ENCODE measurements at places on chromosomes 3 and 15.

DNA sequence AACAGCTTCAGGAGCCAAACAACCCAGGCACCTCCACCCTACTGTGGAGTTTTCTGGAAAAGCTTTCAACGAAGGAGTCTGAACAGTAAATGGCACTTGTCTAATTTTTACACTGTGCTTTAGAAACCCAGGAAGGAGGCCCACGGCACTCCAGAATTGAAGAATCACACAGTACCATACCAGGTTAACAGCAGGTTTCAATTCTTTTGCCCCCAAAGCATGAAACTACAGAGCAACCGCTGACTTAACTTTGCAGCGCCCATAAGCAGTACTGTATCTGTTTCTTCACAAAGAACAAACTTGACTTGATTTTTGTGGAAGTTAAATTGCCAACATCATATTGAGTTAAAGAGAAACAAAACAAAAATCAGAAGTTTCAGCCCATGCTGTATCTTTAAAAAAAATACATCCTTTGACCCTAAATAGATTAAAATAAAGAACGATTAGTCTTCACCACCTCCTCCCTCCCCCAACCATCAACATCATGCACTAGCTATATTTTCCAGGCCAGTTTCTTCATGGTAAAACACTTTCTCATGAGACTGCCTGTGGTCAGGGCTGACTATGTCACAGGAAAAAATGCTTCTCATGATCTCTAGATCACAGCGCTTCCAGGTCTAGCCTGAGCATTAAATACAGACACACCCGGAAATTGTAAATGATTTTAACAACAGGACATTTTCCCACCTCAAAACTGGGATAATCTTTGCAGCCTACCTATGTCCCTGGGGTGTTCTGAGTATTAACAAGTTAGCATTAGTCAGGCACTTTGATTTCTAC is 456.3 kb downstream of the FOXP1 start:
- no peaks in the 10 kb centered on the region for H3K36me3 ChIP-seq
- no peaks in the 10 kb centered on the region for H3K4me1 ChIP-seq
- peak overlapping the region; percentile 87 for H3K27ac ChIP-seq
- no peak for DNase-seq

DNA sequence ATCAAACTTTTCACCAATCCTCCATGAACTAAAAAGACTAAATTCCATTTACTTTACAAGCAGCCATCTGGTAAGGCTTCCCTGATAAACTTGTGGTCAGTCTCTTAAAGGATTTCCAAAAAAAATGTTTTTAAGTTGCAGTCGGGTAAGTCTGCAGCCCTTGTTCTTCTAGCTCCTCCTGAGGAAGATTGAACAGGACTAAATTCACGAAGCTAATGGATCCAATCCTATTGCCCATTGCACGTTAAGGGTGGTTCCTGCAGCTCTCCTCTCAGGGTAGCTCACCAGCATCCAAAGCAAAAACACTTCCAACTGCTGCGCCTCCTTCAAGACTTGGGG is 2.8 kb downstream of the HES1 start:
- H3K36me3 ChIP-seq: no peaks in the 10 kb centered on the region
- H3K4me1 ChIP-seq: peaks cover 77% of the 10 kb centered on the region

- no peak for DNase-seq
- no peaks in the 10 kb centered on the region for H3K4me1 ChIP-seq
- no peak overlapping the region for H3K4me3 ChIP-seq
- H3K27me3 ChIP-seq: no peaks in the 10 kb centered on the region
- H3K27ac ChIP-seq: no peak overlapping the region
- no peaks in the 10 kb centered on the region for H3K36me3 ChIP-seq
Measured at GRCh38 chr15:75814794-75815193, 28.5 kb upstream of the UBE2Q2 start.

- no peaks in the 10 kb centered on the region for H3K36me3 ChIP-seq
- no peak overlapping the region for H3K27ac ChIP-seq
- H3K4me3 ChIP-seq: no peak overlapping the region
- DNase-seq: no peak
Measured at GRCh38 chr3:128185630-128186447, 32.6 kb downstream of the EEFSEC start.

DNA sequence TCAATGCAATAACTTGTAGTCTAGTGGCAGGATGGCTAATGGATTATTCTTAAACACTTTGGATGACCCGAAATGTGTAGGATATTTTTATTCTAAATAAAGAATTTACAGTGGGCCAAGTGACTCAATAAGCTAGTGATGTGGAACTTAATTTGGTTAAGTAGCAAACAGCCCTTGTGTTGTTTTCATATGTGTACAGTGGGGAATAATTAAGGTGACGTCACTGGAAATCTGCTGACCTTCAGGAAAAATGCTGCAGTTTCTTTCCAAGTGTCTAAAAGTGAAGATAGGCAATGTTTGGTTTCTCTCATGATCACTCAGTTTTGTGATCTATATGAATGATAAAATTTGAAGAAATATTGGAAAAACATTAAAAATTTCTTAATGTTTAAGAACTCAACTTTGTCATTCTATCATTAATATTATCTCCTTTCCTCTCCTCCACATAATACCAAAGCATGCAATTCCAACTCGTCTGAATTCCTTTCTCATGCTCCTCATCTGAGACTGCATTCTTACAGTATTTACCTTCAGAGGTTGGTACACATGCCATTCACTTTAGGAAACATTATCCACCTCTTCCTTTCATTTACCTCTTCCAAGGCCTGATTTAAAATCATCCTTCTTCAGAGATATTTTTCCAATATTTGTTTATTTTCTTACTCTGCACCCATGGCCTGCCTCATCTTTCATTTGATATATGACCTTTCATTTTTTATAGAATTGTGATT is 414.6 kb upstream of the ARPP21 start:
- no peak overlapping the region for H3K27ac ChIP-seq
- no peak for DNase-seq
- no peaks in the 10 kb centered on the region for H3K4me1 ChIP-seq
- H3K4me3 ChIP-seq: no peak overlapping the region
- no peaks in the 10 kb centered on the region for H3K36me3 ChIP-seq

- no peaks in the 10 kb centered on the region for H3K27me3 ChIP-seq
- no peak overlapping the region for H3K27ac ChIP-seq
Measured at GRCh38 chr15:65847989-65848388, 21.3 kb upstream of the RAB11A start.

DNA sequence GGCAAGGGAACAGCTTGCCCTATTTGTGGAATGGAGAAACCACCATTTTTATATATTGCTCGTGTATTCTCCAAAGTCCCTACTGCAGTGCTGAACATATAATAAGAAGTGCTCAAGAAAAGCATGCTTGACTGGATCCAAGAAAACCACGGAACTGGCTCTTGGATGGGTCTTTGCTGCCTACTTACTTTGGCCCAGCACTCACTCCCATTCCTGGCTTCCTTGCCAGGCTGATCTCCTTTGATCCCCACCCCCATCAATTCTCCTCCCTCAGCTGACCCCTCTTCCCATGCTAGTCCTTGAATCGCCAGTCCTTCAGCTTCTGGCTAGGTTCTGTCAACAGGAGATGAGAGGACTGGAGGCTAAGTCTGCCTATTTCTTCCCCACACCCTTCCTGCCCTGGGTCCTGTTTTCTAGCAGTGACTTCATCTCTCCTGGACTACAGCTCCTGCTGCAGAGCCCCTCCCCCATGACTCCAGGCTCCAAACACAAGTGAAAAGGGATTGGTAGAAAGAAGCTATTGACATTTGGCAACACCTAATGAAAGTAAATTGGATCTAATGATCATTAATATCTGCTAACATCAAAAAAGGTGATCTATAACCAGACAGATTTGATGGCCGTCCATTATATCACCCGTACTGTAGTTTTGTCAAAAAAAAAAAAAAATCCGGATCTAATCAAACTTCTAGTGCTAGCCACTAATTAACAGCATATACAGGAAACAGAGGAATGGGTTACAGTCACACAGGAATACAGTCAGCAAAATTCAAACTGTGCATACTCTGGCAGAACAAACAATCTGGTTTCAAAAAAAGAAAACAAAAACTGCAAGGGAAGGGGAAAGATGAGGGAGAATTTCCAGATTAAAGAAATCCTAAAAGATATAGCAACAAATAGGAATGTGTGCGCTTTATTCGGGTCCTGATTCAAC is 7.8 kb downstream of the FAM240A start:
- H3K4me3 ChIP-seq: no peak overlapping the region
- H3K4me1 ChIP-seq: no peaks in the 10 kb centered on the region
- H3K27me3 ChIP-seq: no peaks in the 10 kb centered on the region
- no peak overlapping the region for H3K27ac ChIP-seq
- no peaks in the 10 kb centered on the region for H3K36me3 ChIP-seq

DNA sequence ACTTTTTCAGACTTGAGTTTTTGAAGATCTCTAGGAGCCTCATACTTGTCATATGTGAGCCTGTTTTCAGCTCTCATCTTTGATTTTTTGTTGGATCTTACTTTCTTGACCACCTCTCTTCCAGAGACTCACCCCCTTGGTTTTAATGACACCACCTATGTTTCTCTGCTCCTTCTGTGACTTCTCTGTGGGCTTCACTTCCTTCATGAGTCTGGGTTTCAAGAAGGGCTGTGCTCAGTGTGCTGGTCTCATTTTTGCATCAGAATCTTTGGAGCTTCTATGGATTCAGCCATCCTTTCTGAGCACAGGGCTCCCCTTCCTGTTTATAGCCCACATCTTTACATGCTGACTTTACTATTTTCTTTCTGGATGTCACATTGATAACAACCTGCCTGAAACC is 17.7 kb downstream of the PPM1L start:
- no peak overlapping the region for H3K4me3 ChIP-seq
- H3K27me3 ChIP-seq: no peaks in the 10 kb centered on the region
- no peak for DNase-seq
- H3K27ac ChIP-seq: no peak overlapping the region
- H3K36me3 ChIP-seq: no peaks in the 10 kb centered on the region

DNA sequence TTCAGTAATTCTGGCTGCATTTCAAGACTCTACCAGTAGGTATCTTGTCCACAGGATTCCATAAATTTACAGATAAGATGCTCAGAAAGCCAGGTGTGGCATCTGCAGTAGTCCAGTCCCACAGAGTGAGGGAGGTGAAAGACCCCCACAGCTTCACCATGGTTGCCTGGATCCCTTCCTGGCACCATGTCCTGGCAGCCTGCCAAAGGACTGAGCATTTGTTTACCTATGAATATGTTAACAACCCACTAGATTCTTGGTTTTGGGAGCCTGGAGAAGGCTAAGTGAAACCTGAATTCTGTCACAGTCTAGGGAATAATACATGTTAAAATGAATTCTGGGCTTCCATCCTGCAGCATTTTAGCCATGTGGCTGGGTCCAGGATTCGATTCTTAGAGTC is 14.9 kb downstream of the CHST2 start:
- no peaks in the 10 kb centered on the region for H3K4me1 ChIP-seq
- no peak overlapping the region for H3K27ac ChIP-seq
- H3K27me3 ChIP-seq: peaks cover 3% of the 10 kb centered on the region
- no peak overlapping the region for H3K4me3 ChIP-seq

- no peak for DNase-seq
- no peak overlapping the region for H3K4me3 ChIP-seq
- no peaks in the 10 kb centered on the region for H3K27me3 ChIP-seq
Measured at GRCh38 chr3:54424292-54424691, 301.9 kb downstream of the CACNA2D3 start.

DNA sequence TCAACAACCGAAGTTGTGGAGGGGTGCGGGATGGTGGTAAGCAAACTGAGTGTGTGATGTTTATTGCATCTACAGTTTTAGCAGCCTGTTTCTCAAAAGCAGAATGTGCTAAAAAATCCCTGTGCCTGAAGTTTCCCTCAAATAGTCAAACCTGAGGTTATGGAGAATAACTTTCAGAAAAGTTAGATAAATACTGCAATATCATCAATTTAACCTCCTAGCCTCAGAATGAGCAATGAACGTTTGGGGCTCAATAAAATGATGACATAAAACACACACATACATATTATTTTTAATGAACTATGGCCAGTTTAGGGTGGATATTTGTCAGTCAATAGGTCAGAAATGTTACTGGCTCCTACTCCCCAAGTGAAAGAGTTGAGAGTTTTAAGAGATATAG is 201.6 kb downstream of the SEMA6D start:
- H3K4me3 ChIP-seq: no peak overlapping the region
- no peak overlapping the region for H3K27ac ChIP-seq
- H3K27me3 ChIP-seq: no peaks in the 10 kb centered on the region

DNA sequence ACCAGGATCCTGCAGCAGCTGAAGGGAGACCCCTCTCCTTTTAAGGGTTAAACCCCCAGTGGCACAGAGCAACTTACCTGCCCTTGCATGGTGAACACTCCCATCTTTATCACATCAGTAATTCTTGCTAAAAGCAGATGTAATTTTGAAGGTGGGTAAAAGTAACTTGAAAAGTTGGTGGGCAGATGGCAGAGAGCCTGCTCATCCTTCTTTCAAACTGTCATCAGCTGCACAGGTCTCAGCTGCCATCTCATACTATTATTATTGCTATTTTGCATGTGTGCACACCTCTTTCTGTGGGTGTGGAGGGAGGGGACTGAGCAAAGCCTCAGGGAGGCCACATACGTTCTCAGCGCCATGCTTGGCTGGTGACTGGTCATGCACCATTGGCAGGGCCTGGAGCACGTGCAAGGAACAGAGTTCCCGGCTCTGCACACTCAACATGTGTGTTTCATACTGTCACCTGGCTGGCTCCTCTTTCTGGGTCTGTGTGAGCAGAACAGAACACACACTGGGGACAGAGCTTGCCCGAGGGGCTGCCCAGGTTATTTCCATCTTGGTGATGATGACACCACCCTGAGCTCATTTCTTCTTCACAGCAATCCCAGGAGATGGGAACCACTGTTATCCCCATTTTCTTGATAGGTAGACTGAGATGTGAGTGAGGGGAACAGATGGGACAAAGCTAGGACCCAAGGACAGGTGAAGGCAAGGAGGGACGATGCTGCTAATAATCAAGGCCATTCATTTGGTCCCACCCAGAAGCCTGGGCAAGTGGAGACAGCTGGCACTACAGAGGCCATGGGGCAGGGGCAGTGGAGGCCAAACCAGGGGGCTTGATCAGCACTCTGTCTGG is 95.8 kb upstream of the KLF13 start:
- H3K36me3 ChIP-seq: no peaks in the 10 kb centered on the region
- H3K27ac ChIP-seq: no peak overlapping the region
- H3K4me1 ChIP-seq: no peaks in the 10 kb centered on the region
- H3K4me3 ChIP-seq: no peak overlapping the region
- no peak for DNase-seq

DNA sequence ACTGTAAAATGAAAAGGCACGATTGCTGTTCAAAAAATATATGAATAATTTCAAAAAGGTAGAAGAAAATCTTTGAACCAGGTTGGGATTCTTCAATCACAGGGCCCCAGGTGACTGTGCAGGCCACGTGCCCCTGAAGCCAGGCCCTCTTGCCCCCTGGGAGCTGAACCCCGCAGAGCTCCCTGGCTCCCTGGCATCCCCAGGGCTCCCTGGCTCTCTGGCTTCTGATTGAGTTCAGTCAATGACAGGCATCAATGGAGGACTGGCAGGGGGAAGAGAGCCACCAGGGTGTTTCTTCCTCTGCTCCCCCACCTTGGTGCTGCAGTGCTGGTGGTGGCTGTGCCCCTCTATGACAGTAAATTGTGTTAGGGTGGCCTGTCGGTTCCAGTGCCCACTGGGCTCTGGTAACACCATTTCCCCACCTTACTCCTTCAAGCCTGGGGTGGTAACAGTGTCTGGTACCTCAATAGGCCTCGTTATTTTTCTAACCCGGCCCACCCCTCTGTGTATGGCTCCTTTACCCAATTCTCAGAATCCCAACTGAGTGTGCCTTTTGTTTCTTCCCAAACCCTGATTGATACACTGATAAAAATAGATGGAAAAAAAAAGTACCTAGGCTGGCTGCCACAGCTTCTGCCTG is 62.6 kb downstream of the STARD5 start:
- H3K4me1 ChIP-seq: no peaks in the 10 kb centered on the region
- H3K27me3 ChIP-seq: no peaks in the 10 kb centered on the region
- no peak overlapping the region for H3K27ac ChIP-seq
- H3K36me3 ChIP-seq: no peaks in the 10 kb centered on the region
- no peak for DNase-seq
